Stimulated activated CD4-positive, alpha-beta T cell treated with anti-CD3 and anti-CD28 coated beads, TNF-alpha, amount 100 ng/mL, for 24 hours (primary cell): ENCODE measurements at places on chromosomes 1 and 21.

DNA sequence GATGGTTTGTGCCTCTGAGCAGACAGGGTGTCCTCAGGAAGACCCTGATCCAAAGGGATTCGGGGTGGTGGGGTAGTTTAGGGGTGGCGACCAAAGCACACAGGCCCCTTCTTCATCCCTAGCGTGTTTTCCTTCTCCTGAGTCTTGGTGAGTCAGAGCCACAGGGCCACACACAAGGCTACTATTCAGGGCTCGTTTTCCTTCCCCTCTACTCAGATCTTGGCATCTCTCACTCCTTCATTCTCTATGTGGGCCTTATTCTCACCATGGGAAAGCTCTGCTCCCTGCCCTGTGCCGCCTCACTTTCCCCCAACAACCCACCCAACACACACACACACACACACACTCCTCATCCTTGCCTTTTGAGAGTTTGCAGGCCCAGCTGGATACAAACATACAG is 43.6 kb upstream of the WNT2B start:
- DNase-seq, result no peak

GRCh38 chr1:39635205-39635870 is 4.1 kb downstream of the HEYL start:
- no peak for DNase-seq

- DNase-seq, result no peak
These were observed 33.5 kb downstream of the SCAF4 start for GRCh38 chr21:31698461-31698860.

DNA sequence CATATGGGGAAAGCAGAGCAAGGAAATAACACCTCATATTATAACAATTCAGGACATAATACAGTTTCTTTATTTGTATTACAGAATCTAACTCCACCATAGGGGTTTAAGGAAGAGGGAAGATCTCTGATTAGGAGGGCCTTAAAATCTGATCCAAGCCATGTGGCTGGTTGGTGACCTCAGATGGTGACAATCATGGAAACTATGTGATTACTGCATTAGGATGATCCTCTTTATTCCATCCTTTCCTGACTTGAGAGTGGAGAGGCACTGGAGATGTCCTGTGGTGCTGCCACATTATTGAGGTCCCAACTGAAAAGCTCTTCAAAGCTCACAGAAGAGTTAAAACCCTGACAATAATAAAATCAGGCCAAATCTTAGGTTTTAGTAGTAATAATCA is 168.1 kb upstream of the BEND5 start:
- no peak for DNase-seq

DNA sequence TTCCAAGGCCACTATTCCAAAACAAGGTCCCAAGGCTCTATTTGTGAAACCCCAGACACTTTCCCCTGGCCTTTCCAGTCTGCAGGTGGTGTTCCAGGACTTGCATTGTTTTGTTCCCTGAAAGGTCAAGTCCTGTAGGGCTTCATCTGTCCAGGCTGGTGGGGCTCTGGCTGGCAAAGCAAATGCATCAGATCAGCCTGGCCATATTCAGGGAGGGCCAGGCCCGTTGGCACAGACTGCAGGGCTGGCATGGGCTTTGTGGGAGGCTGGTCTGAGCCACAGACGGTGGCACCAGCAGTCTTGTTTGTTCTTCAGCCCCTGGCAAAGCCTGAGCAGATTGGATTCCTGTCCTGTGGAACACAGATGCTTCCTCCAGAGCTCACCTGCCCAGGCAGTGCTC is 93.0 kb downstream of the SPATA46 start:
- no peak for DNase-seq

GRCh38 chr1:20698195-20698910 is 19.5 kb downstream of the KIF17 start:
- DNase-seq, result no peak

GRCh38 chr1:185917646-185918045 is 183.5 kb downstream of the HMCN1 start:
- DNase-seq, result no peak

DNA sequence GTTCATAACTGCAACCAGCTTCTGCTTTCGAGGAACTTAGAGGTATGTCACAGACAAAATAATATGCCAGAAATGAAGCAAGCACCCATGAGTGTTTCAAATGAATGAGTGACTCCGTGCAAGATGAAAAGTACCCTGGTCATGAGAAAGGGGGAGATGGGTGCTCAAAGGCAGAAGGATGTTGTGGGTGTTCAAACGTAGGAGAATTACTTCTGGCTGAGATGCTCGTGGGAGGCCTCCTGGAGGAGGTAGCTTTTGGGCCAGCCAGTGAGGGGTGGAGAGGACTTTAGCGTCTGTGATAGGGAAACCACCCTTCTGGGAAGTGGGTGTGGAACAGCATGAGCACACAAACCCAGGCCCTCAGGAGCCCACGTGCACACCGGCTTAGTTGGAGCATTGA is 113.8 kb downstream of the SYF2 start:
- DNase-seq, result no peak

GRCh38 chr1:185720633-185721272 is 13.4 kb upstream of the HMCN1 start:
- no peak for DNase-seq

DNA sequence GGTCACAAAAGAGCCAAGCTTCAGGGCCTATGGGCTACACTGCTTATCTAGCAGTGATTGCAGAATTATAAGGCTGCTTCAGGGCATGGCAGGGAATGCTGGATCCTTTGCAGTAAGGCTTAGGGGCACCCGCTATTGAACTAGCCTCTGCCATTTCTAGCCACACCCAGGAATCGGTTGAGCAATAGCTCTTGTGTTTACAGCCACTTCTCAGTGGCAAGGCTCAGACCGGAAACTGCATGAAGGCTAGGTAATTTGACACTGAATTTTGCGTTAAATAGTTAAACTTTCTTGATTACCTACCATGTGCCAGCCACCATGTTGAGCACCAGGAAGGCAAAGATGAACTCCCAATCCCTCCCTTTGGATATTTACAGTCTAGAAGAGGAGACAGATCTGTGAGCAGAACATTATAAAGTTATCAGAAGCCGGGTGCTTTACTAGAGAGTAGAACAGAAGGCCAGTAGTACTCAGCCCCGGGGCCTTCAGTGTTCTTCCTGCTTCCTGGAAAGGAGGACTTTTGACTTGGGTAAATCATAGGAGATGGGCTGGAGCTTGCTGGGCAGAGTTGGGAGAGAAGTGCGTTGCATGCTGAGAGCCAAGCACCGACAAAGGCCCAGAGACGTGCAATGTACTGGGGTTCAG is 98.6 kb upstream of the LPGAT1 start:
- DNase-seq, result no peak

- DNase-seq, result no peak
These were observed 109.0 kb upstream of the IPO9 start for GRCh38 chr1:201719812-201720521.

DNA sequence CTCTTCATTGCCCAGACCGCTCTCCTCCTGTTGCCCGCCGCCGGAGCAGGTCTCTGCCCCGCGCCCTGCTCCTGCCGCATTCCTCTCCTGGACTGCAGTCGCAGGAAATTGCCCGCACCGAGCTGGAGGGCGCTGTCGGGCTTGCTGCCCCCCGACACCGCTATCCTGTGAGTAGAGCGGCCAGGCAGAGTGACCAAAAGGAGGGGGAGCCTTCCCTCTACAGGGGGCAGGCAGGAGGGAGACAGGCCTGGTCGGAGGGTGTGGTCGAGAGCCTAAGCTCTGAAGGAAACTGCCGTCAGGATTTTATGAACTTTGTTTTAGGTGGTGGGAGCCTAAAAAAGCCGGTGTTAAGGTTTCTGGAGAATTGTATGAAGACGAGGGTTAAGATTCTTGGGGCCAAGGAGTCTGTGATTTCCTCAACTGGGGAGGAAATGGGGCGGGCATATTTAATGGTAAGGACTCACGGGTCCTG is 517 bp downstream of the LRIG2 start:
- DNase-seq, result no peak

DNA sequence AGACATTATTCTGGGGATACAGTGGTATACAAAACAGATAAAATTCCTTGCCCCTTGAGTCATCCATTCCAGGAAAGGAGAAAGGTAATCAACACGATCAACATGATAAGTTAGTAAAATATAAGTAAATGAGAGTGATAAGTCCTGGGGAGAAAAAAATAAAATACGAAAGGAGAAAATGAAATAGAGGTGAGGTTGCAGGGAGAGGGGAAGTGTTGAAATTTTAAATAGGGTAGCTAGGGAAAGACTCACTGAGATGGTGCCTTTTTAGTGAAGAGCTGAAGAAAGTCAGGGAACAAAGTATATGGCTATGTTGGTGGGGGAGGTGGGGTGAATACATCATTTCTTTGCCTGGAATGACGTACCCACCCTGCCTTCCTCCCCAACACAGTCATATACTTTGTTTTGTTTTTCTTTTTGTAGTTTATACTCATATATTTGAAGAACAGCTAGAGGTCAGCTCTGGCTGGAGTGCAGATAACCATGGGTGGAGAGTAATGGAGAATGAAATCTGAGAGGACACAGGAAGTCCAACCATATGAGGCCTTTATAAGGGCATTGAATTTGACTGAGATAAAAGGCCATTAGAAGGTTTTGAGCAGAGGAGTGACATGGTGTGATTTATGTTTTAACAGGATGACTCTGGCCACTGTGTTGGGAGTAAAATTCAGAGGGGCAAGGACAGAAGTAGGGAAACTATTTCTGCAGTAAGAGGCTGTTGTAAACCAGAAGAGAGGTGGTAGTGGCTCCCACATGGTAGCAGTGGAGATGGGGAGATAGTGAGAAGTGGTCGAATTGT is 54.8 kb downstream of the OSBPL9 start:
- no peak for DNase-seq

- no peak for DNase-seq
These were observed 292.5 kb upstream of the SNX7 start for GRCh38 chr1:98368995-98369394.

GRCh38 chr1:85464497-85465098 is 361 bp downstream of the DDAH1 start:
- no peak for DNase-seq

GRCh38 chr1:83693427-83694126 is 305.4 kb downstream of the TTLL7 start:
- no peak for DNase-seq

GRCh38 chr1:59354709-59355337 is 57.9 kb downstream of the FGGY start:
- DNase-seq, result no peak

GRCh38 chr1:156595016-156595415 is 3.4 kb downstream of the NAXE start:
- DNase-seq, result no peak

DNA sequence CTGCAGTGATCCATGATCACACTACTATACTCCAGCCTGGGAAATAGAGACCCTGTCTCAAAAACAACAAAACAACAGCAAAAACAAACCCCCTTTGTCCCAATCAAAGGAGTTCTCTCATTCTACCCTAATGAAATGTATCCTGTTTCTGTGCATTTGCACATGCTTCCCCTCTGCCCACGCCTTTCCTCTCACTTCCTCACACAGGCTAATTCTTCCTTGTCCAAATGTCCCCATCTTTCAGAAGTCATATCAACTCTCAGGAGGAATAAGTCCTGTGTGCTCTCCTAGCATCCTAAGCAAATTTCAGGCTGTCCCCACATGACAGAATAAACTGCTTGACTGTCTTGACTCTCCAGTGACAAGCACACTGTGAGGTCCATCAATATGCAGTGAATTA is 8.1 kb upstream of the ATP1B1 start:
- no peak for DNase-seq

- DNase-seq, result no peak
These were observed 15.9 kb downstream of the BMP8A start for GRCh38 chr1:39507230-39507928.

DNA sequence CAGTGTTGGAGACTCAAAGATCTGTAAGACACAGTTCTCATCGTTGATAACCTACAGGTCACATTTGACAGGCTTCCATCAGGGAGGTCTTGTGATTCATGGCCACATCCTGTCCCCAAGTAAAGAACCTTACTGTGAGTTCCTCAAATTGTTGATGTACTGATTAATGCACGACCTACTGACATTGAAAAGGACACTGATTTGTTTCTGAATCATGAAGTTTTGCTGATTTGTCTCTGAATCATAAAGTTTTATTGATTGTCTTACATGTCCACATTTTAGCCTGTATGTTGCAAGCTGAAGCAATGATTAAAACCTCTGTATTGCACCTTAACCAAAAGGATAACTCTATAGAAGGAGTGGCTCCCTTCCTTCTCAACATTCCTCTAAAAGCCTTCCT is 476.3 kb upstream of the RUNX1 start:
- no peak for DNase-seq

DNA sequence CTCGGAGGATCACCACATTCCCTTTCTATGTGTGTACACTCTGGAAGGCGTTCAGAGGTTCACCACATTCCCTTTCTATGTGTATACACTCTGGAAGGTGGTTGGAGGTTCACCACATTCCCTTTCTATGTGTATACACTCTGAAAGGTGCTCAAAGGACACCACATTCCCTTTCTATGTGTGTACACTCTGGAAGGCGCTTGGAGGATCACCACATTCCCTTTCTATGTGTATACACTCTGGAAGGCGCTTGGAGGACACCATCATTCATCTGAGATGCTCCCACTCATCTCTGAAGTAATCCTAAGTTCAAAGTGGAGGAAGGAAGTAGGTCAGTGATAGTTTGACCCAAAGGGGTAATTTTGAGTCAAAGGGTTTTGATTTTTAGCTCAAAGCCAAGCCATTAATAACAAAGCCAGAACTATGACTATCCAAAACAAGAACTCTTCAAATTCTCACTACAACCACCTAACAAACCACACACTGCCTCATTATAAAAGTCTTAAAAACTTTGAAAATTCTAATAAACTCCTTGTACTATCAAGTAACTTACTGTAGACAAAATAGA is 32.9 kb downstream of the NRIP1 start:
- no peak for DNase-seq

DNA sequence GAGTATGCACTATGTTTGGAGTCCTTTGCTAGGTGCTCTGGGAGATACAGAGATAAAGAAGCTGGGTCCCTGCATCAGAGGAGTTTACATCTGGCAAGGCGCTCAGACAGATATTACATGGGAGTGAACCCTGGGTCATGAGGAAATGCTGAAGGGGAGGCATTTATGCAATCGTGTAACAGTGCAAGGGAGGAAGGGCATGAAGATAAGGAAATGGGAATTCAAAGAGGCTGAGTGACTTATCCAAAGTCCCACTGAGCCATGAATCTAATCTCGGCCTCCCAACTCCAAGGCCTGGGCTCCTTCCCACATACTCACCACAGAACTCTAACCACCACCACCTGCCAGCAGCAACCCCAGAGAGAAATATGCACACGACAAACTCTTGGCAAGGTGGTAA is 51.6 kb downstream of the FAM163A start:
- DNase-seq, result no peak

DNA sequence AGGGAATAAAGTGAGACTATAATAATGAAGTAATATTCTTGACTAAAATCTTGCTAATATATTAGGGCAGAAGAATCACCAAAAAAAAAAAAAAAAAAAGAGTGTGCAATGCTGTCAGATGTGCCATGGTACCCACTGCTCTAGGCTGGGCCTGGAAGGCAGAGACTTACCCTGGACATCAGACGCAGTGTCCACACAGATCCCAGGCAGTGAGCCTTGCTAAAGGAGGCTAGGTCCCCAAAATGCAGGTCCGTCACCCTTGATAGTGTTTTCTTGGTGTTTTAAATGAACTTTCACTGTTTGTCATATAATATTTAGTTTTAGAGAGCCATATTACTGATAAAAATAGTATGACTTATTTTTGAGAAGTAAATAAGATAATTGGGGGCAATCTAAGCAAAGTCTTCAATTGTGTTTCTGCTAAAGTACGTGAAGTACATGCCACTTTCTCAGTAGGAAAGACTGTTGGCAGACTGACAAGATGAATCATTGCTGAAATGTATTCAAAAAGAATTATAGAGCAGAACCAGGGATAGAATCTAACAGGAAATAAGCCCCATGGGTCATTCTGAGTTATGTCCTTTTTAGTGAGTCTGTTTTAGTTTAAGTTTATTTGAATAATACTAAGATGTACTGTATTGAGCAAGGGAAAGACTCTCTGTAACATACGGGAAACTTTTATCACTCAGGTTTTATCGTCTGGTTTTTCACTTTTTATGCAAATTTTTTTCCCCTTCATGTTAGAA is 74.6 kb upstream of the PDC start:
- DNase-seq, result no peak
